ENCODE measurements at places on chromosomes 2 and 18. TPM values are rescaled to one million over a fixed set of nuclear protein-coding genes. Genes with fewer than 3 reads are reported as not detected.

DNA sequence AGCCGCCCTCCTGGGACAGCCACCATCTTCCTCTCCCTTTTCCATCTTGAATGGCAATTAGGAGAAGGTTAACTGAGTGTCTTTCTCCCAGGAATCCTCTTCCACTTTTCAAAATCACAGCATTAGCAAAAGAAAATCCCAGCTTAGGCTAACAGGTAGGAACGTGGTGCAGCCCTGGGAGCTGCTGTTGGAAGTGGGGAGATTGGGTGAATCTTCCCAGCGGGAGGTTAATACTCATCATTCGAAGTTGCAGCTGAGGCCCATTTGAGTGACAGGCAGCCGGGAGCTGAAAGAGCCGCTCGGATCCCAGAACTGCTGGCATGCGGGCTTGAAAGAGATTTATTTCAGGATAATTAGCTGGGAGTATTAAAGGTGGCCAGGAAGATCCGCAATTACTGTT is 306.0 kb downstream of the BCL11A start:
- DNase-seq: no peak

DNA sequence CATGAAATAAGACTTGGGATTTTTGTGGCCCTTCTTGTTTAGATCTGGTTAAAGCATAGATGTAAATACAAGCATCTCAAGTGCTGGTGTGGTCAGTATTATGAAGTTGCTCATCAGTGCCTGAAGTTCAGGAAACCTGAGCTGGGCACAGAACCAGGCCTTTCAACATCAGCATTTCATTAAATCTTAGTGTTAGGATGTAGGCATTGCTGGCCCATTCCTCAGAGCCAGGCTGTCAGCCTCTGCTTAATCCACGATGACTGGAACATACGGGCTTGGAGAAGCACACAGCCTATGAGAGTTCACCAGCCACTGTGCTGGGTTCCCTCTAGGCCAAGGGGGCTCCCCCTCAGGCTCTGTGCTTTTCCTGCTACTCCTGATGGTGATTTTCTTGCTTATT is 270.2 kb downstream of the EN1 start:
- no peak for DNase-seq

GRCh38 chr18:70398076-70398475 is 109.2 kb downstream of the SOCS6 start:
- DNase-seq: no peak

DNA sequence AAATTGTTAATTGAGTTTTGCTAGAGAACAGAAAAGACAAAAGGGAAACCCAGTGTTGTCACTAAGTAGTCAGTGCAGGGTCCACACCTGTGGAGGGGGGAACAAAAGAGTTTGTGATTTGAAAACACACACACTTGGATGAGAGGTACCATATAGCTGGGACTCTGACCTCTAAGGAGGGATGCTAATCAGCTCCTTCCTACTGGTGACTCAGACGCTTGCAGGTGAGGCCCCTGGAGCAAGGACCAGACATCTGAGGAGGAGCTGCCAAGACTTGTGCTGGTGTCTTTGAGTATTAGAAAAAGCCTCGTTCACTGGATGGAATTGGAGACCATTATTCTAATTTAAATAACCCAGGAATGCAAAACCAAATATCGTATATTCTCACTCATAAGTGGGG is 146.4 kb upstream of the MAP2 start:
- DNase-seq: no peak

GRCh38 chr2:136098441-136098840 is 19.5 kb downstream of the CXCR4 start:
- DNase-seq: no peak

DNA sequence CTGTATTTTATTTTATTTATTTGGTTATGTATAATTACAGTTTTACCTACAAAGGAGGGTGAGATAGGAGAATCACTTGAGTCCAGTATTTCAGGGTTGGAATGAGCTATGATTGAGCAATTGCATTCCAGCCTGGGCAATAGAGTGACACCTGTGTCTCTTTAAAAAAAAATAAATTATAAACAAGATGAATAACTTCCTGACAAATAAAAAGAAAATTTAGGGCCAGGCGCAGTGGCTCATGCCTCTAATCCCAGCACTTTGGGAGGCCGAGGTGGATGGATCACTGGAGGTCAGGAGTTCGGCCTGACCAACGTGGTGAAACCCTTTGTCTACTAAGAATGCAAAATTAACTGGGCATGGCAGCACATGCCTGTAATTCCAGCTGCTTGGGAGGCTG is 17.3 kb downstream of the MTA3 start:
- no peak for DNase-seq

GRCh38 chr2:166661824-166662223 is 167.8 kb upstream of the SCN7A start:
- DNase-seq: no peak

GRCh38 chr2:28955467-28955866 is 25.6 kb upstream of the TOGARAM2 start:
- no peak for DNase-seq

DNA sequence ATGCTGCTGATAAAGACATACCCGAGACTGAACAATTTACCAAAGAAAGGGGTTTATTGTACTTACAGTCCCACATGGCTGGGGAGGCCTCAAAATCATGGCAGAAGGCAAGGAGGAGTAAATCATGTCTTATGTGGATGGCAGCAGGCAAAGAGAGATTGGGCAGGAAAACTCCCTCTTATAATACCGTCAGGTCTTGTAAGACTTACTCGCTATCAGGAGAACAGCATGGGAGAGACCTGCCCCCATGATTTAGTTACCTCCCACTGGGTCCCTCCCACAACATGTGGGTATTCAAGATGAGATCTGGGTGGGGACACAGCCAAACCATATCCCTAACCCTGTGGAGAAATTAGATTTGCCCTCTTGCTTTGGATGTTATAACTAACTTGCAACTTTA is 1068.0 kb upstream of the ZEB2 start:
- no peak for DNase-seq

GRCh38 chr2:68388358-68388757 is 23.3 kb downstream of the PLEK start:
- DNase-seq: no peak

- no peak for DNase-seq
These were observed 32.0 kb downstream of the CENPO start for GRCh38 chr2:24824966-24825882.

DNA sequence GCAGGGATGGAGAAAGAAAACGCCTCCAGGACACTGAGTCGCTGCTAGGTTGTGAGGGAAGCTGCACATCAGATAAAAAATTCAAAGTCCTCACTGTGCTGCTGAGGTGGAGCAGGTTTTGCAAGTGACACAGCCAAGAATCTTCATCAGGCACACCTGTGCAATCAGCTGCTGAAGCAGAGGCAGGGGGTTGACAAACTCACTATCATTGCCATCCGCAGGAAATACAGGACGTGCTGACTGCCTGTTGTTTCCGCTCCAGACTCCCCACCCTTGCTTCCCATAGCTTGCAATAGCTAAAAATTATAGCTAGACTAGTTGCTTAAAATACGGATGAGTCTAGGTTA is 147.8 kb upstream of the FHL2 start:
- DNase-seq: no peak

GRCh38 chr2:96104487-96104861 is 11.9 kb downstream of the ADRA2B start:
- DNase-seq: no peak

GRCh38 chr18:62876828-62877227 is 161.5 kb downstream of the PHLPP1 start:
- DNase-seq: no peak

DNA sequence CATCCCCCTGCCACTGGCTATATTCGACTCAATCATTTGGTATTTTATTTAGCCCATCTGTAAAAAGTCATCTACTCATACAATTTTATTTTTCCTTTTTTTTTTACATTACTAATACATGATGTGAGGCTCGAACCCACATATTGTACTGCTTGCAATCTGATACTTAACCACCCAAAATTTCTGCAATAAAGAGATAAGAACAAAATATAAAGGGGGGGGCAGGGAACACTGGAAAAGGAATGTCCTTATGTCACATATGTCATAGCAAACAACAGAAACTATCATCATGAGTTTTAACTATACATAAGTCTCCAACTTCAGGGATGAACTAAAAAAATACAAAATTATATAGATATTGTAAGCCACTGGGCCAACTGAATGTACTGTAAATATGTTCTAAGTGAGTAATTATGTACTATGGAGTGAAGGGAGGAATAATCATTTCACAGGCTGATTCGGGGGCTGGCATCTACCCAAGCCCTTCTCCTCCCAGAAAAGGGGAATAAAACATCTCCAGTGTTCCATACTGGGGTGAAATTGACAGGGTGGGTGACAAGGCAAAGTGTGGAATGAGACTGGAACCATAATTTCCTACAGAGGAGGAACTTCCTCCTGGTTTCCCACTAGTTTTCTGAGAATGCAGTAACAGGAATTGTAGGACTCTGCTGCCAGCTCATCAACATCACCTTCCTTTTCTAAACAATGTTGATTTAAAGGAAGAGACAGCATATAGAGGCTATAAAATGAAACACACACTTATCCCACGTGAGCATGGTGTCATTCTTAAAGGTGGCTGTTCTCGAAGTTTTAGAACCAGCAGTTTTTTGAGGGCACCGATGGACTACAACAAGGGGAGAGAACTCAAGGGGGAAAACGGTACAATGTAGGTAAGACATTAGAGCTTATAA is 79.5 kb downstream of the FARSB start:
- no peak for DNase-seq

- no peak for DNase-seq
These were observed 31.9 kb downstream of the ADI1 start for GRCh38 chr2:3487432-3487831.

DNA sequence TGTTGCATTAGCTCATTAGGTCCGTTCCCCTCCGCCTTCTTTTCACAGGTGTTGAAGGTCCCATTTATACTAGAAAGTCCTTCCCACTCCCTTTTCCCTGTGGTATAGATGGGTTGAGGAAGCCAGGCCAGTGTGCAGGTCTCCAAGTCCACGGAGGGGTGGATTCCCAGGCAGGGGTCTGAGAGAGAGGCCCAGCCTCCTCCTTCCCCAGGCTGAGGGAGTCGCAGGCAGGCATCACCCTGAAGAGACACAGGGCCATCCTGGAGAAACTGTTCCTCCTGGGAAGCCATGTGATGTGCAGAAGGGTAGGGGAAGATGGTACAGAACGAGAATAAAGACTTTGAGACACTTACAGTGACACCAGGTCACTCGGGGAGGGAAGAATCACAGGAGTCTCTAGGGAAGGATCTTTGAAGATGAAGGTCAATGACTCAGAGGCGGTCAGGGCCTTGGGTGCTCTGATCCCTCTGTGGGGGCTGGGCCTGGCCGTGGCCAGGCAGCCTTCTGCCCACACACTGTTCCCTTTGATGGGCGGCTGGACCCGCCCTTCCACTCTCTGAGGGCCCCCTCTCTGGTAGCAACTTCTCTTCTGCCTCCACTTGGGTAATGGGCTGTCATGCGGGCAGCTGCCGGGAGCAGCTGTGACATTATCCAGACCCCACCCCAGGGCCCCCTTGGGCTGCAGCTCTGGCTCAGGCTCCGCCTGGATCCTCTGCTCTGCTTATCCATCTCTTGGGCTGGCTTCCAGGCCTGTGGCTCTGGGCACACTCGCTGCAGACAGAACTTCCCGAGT is 45.1 kb downstream of the RHOB start:
- no peak for DNase-seq

DNA sequence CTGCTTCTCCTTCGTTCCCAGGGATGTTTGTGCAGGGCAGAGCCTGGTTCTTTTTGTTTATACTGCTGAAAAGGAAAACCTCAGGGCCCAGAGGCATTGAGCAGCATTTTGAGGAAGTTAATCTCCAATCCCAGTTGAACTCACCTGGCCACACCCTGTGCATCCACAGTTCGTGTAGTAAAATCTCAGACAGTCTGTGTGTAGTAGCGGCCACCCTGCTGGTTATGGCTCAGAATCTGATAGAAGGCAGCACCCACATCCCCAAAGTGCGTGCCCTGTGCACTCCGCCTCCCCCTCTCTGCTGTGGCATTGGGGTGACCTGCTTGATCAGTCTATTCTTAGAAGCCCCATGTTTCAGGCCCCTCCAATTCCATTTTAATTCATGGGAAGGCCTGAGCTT is 10.9 kb downstream of the TRIB2 start:
- DNase-seq: no peak

Gene IL37
- not detected for total RNA-seq

Gene EIF2AK3
- 33.6 TPM for total RNA-seq

Gene MEP1B
- total RNA-seq: not detected

Gene CCT4
- total RNA-seq: 50.4 TPM

Gene NCK2
- 41.0 TPM for total RNA-seq

Gene FN1
- 8,882 TPM for total RNA-seq

Gene ANKRD30B
- not detected for total RNA-seq

Gene RAB17
- 6.4 TPM for total RNA-seq

All from thoracic aorta (tissue), 2 donors.